ENCODE measurements at places on chromosomes 7 and 10.
A peak's percentile ranks its signal among the peaks of the same experiment; 100 is the strongest.

DNA sequence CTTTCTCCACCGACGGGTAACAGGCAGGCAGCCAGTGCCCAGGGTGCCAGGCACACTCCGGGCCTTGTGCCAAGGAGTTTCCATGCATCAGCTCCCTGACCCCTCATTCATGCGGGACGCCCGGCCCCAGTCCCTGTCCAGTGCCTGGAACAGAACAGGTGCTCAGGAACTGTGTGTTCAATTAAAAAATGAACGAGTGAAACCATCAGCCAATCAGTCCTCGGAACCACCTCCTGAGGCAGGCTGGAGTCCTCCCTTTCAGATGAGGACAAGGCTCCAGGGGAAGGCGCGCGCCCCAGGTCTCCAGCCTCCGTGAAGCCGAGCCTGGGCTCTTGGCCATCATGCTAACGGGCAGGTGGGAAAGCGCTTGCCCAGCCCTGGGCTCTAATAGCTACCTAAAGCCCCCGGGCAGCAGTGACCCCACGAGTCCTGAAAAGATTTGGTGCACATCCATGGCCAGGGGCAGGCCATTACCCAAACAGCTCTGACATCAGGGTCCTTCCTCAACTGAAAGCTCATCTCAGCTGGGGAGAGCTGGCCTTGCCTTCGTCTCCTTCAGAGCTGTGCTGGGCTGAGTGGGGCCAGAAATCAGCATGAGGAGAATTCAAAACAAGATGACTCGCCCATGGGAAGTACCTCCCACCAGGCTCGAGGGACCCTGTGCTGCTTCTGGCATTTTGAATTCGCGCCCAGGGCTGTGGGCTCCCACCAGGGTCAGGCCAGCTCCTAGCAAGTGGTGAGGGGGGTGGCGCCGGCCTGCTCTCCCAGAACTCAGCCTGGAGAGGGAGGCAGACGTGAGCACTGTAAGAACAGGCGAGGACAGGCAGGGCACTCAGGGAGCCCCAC, 200.5 kb downstream of the MAD1L1 start:
- DNase-seq: no peak

DNA sequence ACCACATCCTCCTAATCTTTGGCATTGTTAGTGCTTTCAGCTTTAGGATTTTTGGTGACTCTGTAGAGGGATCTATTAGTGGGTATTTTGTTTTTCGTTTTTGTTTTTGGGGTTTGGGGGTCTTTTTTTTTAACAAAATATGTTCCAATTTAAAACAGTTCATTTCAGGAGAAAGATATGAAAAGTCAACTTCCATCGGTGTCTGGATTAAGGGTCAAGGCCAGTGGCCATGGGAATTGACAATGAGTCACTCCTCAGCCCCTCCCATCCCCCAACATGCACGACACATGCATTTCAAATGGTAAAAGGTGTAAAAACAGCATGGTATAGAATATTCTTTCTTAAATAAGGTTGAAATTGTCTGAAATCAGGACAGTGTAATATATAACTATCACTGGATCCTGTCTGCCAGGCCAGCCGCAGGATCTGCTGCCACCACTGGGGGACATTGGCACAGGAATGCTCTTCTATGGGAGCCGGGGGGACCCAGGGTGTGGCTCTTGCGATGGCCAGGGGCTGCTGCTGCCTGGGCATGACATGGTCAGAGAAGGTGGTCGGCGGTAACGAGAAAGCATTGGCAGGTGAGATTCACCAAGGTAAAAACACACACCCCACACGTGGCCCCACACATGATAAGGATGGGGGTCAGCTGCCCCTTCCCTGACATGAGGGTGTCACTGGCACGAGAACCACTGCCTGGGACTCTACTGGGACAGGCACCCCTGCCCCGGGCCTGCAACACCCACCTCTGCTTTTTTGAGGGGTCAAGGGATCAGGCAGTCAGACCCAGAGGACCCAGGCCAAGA, 126.2 kb upstream of the KCTD7 start:
- no peak for DNase-seq

DNA sequence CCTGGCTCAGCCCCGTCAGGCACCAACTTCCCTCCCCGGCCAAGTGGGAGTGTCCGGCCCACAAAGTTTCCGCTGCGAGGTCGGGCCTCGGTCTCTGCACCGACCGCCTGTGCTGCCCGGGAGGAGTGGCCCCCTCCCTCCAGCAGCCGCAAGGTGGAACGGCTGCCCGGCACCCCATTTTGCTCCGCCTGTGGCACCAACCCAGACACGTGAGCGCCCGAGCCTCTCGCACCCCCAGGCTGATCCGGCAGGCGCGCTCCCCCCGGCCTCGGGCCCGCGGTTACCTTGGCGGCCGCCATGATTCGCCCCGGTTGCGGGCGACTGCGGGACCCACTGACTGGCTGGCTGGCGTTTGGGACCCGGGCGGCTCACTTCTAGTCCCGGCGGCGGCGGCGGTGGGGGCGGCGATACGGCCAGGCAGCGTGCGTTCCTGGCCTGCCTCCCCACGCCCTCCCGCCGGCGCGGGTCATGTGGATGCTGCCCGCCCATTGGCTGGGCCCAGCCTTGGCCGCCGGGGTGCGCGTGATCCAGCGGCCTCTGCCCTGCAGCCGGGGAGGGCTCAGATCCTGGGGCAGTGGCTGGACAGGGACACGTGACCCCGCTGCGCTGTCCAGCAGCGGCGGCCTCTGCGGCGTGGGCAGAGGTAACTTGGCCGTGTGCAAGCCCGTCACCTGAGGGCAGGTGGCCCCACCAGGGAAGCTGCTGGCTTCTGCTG, at the start of gene SLC25A13:
Gene SLC25A13 (minus strand): TSS at position 441 of the 715 bp plus-strand sequence. CDS start 142 bp downstream, at position 299.
- peak; percentile 77 for DNase-seq

DNA sequence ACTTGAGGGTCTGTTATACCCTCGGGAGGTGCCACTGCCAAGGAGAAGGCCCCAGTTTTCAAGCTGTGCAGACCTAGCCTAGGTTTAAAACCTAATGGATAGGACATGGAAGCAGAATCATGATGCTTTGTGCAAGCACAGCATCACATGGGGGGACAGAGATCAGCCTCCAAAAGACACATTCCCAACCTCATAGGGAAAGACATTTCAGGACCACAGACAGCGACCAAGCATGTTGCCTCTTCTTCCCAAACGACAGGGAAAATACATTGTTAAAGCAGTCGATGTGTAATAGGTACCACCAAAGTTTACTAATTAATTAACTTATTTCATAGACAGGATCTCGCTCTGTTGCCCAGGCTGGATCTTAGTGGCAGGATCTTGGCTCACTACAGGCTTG, 573.9 kb downstream of the TCERG1L start:
- DNase-seq: no peak

GRCh38 chr7:76326646-76327233, 24.3 kb downstream of the HSPB1 start:
- no peak for DNase-seq

DNA sequence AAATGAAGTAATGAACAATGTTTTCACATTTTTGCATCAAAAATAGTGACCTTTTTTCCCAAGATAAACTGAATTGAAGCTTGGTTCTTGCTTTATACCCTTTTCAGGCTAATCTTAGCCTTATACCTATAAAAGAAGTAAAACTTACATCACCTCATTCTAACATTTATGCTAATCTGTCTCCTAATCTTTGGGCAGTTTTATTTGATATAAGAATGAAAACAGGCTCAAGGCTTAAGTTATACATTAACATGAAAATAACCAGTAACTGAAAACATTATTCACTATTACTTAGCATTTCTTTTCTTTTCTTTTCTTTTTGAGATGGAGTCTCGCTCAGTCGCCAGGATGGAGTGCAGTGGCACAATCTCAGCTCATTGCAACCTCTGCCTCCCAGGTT, 113.1 kb downstream of the HIBADH start:
- DNase-seq: no peak

GRCh38 chr10:131760416-131761166, 140.2 kb upstream of the PPP2R2D start:
- DNase-seq: no peak

DNA sequence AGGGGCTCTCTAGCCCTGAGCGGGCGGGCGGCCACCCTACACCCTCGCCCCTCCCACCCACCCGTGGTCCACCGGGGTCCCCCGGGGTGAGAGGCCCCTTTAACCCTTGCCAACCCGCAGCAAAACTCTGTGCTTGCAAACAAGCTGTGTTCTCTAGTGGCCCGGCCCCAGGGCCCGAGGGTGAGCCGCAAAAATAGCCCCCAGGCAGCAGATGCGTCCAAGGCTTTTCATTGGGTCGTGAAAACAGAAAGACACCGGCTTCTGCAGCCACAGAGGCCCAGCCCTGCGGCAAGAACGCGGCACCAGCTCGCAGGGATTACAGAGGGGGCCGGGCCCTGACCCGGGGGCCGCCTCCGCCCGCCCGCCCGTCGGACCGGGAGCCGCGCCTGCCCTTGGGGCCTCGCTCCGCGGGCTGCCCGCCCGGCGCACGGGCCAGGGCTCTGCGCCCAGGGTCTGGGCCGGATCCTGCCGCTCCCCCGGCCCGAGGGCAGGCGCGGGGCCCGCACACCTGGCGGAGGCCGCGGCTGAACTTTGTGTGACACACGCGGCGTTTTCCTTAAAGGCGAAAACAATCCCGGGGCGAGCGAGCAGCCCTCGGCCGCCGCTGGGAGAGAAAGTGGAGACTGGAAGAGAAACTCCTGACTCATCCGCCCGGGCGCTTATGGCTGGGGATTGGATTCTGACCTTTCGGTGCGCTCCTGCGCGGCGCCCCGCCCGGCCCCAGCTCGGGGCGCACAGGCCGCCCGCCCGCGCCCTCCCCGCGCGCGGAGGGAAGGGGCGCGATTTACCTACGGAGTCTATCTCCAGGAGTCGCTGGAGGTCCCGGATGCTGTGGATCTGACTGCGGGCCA, 2.8 kb downstream of the PDGFA start:
- DNase-seq: no peak

GRCh38 chr7:120097020-120097419, 176.0 kb upstream of the KCND2 start:
- DNase-seq: no peak

GRCh38 chr10:88980247-88980646, 10.4 kb upstream of the FAS start:
- no peak for DNase-seq

- DNase-seq: no peak
Measured at GRCh38 chr7:12360948-12361347, 42.7 kb downstream of the VWDE start.

DNA sequence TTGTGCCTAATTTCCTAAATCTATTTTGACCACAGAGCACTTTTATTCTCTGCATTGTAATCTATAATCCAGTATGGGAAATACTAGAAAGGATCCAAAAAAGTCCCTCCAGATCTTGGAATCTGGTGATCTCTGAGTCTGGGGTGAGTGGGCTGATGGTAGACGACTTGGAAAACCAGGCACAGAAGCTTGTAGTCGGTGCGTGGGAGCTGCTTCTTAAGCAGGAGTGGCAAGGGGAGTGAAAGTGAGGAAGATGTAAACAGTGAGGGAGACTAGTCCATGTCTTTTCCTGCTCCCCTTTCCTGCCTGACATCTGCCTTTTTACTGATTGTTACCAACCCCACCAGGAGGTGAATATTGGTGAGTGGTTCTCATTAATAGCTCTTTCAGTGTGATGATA, 6.8 kb downstream of the AUTS2 start:
- DNase-seq: no peak

Measured in brain (organoid and tissue), 16 donors.